ENCODE measurements at places on chromosomes 3 and 15.

DNA sequence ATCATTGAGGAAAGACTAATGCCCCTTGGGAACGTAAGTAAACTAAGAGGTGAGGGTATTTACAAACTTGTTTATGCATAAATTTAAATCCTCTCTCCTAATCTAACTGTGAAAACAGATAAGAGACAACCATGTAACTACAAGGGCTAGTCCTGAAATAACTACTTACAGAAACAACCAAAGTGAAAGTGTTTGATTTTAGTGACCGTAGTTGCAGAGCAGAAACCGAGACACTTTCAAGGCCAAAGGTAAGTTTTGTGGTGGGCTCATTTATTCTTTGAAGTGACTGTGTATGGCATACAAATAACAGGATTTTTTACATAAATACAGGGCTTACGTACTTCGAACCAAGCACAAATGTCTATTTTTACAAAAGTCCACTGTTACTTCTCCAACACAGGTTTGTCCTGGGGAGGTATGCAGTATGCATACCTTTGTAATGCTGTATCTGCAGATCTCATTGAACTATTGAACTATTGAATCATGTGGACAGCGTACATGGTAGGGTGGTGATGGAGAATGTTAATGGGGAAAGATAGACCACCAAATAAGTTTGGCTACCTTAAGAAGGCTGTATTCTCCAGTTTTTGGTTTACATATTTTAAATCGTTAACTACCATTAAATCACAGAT, 99.6 kb upstream of the RBMS3 start:
- no peak for DNase-seq

- no peak for DNase-seq
Observed at GRCh38 chr3:170531657-170532335, 54.1 kb downstream of the SLC7A14 start.

- no peak for DNase-seq
Observed at GRCh38 chr15:48494631-48495030, 150.9 kb downstream of the FBN1 start.

- peak; percentile 40 for DNase-seq
Observed at GRCh38 chr3:48548729-48549705, 7.6 kb downstream of the PFKFB4 start.

- DNase-seq = no peak
Observed at GRCh38 chr3:156483426-156483825, 71.5 kb downstream of the SSR3 start.

- DNase-seq = no peak
Observed at GRCh38 chr15:51732646-51733045, 4.8 kb downstream of the LYSMD2 start.

- no peak for DNase-seq
Observed at GRCh38 chr15:46296797-46297196, 662.0 kb downstream of the SQOR start.

GRCh38 chr3:141594357-141594756, 107.5 kb downstream of the RASA2 start:
- DNase-seq = no peak

GRCh38 chr15:100601617-100602063, 344 bp downstream of the LINS1 start:
- DNase-seq = peak; percentile 56

GRCh38 chr3:31067004-31067403, 172.5 kb upstream of the GADL1 start:
- DNase-seq = no peak

DNA sequence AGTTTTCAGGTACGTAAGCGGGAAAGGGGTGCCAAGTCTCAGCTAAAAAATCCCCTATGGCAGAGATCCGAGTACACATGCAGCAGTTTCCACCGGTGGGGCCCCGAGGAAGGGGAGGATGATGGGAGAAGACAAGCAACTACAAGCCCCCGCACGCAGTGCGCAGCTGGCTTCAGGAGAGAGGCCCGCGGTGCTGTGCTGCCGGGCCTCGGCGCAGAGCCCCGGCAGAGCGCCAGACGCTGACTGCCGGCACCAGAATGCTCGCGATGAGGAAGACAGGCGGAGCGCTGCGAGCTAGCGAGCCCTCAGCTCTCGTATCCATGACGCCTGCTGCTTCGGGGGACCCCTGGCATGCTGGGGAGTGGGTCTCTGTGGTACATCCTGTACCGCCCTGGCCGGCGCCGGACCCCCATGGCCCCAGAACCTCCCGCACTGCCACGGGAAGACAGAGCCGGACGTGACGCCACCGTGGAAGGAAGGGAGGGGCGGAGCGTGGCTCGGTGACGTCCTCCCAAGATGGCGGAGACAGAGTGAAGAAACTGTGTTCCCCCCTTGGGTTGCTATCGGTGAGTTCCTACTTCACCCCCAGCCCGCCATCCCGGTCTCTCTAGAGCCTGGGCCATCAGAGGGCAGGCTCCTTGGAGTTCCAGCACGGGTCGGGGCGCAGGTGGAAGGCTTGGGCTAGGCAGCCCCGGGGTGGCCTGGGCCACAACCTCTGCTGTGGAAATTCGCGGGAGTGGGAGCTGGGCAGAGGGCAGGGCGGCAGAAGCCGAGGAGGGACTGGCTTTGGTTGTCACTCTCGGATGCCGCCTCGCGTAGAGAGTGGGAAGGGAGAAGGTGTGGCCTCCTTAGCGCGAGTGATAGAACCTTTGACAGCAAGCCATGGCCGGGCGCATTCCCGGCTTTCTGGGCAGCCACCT, at the start of gene MYNN:
Gene MYNN, plus strand, starts transcription at position 500 of the 920 bp plus-strand sequence. CDS start 900 bp downstream, outside the sequence.
- DNase-seq = peak; percentile 72

- DNase-seq = no peak
Observed at GRCh38 chr15:83716605-83717004, 62.7 kb downstream of the ADAMTSL3 start.

- no peak for DNase-seq
Observed at GRCh38 chr15:93089727-93090305, 805 bp upstream of the RGMA start.

DNA sequence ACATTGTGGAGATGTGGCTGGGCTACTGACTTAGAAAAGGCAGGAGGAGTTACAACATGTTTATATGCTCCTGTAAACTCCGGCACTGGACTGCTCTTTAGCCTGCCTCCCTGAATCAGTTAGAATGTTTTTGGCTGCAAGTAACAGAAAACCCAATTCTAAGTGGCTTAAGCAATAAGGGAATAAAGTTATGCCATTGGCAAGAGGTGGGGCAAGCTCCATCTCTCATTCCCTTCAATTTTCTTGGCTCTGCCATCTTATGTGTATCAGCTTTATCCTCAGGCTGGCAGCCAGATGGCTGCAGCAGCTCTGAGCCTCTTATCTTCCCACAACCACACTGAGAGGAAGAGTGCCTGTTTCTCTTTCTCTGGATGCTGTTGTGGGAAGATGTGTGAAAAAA, 22.4 kb upstream of the MEIS2 start:
- no peak for DNase-seq

- no peak for DNase-seq
Observed at GRCh38 chr15:60184579-60184978, 180.5 kb downstream of the FOXB1 start.

DNA sequence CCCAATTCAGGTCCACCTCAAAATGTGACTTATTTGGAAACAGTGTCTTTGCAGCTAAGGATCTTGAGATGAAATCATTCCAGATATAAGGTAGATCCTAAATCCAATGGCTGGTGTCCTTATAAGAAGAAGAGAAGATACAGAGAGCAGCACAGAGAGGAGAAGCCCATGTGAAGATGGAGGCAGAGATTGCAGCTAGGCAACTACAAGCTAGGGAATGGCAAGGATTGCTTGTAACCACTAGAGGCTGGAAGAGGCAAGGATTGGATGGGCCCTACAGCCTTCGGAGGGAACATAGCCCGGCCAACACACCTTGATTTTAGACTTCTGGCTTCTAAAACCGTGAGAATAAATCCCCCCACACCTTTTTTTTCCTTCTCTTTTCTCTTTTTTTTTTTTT, 38.5 kb downstream of the SYN2 start:
- no peak for DNase-seq

GRCh38 chr3:184982076-184982475, 170.1 kb downstream of the VPS8 start:
- DNase-seq = no peak

DNA sequence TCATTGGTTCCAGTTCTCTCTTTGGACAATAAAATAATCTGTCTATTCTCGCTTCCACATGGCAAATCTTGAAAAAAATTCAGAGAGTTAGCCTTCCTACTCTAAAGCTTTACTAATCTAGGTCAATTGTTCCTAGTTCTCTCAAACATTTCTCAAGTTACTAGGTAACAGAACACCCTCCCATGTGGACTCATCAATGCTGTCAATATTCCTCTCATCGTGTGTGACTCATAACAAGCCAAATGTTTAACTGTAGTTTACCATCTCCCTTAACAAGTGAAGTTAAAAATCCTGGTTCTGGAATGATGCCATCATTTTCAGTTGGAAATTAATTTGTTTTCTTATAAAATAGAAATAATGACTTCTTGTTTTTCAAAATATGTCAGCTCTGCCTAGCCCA, 438.6 kb downstream of the ROBO1 start:
- DNase-seq = no peak

GRCh38 chr3:40287248-40287647, 22.3 kb upstream of the EIF1B start:
- DNase-seq = no peak

- no peak for DNase-seq
Observed at GRCh38 chr15:94105760-94106159, 125.6 kb upstream of the MCTP2 start.

GRCh38 chr3:62822905-62823304, 52.3 kb downstream of the CADPS start:
- no peak for DNase-seq

DNA sequence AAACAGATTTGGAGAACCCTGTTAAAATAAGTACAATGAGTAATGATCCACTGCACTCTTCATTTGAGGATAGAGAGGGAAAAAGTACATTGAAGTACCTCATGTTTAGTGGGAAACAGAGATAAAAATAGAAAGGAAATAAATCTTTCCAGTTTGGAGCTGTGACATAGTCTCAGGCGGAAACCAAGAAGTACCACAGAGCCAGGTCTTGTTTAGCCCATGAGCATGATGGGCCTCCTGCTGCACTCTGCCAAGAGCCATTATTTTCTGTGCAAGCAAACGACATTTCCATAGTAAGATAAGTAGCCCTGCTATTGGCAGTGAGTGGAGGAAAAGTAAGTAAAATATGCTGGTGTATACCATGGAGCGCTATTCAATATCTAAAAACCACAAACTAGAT, 796.1 kb downstream of the TBL1XR1 start:
- DNase-seq = no peak

- DNase-seq = no peak
Observed at GRCh38 chr3:151327571-151328198, 1.7 kb downstream of the P2RY13 start.

DNA sequence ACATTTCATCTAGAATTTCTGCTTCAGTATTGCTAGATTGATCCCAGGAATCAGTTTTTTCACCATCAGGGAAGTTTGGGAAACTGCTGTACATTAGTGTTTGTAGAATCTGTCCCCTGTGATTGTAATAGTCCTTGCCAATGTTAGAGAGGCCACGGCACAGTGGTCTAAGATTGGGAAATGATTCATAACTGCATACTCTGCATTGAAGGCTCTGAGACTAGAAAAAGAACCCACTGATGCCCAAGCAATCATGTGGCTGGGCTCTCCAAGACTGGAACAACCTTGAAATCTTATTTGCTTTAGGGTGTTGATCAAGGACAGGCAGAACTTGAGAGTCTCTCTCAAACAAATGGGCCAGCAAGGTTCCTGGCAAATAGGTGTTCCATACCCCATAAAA, 245.6 kb upstream of the LRTM1 start:
- DNase-seq = no peak

GRCh38 chr15:100765467-100766241, 114.0 kb upstream of the ALDH1A3 start:
- DNase-seq = no peak

GRCh38 chr3:38837358-38837757, 21.3 kb upstream of the SCN10A start:
- no peak for DNase-seq

- DNase-seq = no peak
Observed at GRCh38 chr3:146781059-146781458, 175.9 kb upstream of the PLSCR5 start.

GRCh38 chr3:131804565-131805133, 230.2 kb downstream of the CPNE4 start:
- no peak for DNase-seq

DNA sequence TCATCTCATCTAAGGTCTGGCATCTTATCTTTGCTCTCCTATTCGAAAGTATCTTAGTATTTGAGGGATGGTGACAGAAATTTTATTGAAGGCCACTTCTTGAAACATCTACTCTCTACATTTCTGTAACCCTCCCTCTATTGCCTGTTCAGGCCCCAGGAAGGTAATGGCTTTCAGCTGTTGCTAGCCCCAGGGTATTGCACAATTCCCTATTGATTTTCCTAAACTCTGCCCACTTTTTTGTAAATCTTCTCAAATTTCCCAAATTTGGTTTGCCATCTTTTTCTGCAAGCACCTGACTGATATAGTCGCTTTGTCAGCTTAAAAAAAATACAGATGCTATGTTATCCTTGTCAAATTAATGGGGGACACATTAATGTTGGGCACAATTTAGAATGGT, 242.1 kb downstream of the RAP2B start:
- no peak for DNase-seq

- DNase-seq = no peak
Observed at GRCh38 chr3:13233487-13234485, 160.6 kb upstream of the IQSEC1 start.

GRCh38 chr3:104628185-104628789, 738.4 kb upstream of the ALCAM start:
- no peak for DNase-seq

DNA sequence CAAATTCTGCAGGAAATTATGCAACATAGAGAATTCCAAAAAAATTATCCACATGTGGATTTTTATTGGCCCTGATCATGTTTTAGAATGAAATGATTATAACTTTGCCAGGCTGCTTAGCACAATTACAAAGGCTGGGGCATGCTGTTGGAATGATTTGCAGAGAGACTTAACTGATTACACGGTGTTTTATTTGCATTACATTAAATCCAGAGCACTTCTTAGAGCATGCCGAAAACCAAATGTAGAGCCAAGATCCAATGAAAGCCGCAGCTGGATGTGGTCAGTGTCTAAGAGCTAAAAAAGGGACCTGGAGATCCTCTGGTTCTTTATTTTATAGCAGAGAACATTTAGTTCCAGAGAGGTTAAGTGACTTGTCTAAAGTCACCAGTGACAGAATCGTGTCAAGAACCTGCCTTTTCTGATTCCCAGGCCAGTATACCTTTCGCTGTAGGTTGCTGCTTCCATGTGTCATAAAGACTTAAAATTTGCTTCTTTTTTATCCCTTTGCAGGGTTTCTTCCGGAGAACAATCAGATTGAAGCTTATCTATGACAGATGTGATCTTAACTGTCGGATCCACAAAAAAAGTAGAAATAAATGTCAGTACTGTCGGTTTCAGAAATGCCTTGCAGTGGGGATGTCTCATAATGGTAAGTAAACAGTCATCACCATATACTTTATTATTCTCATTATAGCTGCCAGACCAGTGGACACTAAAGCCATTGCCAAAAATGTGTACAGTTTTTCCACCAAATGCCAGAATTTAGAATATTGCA, 92.0 kb upstream of the TSEN2 start:
- DNase-seq = no peak

Data from NCI-H187 (cell line).